ENCODE measurements at places on chromosomes 1 and 21. TPM values are rescaled to one million over a fixed set of nuclear protein-coding genes. Genes with fewer than 3 reads are reported as not detected.

The HORMAD1 gene
- total RNA-seq, result 0.39 TPM

The NBPF10 gene
- 4.1 TPM for total RNA-seq

The CR1 gene
- 3.8 TPM for total RNA-seq

The REG4 gene
- not detected for total RNA-seq

The IFI16 gene
- total RNA-seq, result 56.7 TPM

The TAF5L gene
- 11.1 TPM for total RNA-seq

The RNU1-4 gene
- 34,682 TPM for total RNA-seq

The ADAMTSL4 gene
- total RNA-seq, result 22.1 TPM

The WASF2 gene
- 38.6 TPM for total RNA-seq

The CYP4X1 gene
- 2.8 TPM for total RNA-seq

The LAMC1 gene
- total RNA-seq, result 271 TPM

The ID3 gene
- 80.4 TPM for total RNA-seq

The ARTN gene
- 0.49 TPM for total RNA-seq

The TCHH gene
- total RNA-seq, result 315 TPM

The GPR52 gene
- 3.6 TPM for total RNA-seq

The S100A7A gene
- total RNA-seq, result 0.30 TPM

The PLA2G2C gene
- total RNA-seq, result not detected

The B3GALT5 gene
- 0.20 TPM for total RNA-seq

The SLC5A9 gene
- 1.5 TPM for total RNA-seq

The CELA3A gene
- not detected for total RNA-seq

The CFHR3 gene
- 0.39 TPM for total RNA-seq

The FALEC gene
- not detected for total RNA-seq

The ATP6V0B gene
- total RNA-seq, result 58.6 TPM

The PCP4L1 gene
- 1.8 TPM for total RNA-seq

The CHRM3 gene
- 2.0 TPM for total RNA-seq

The CD84 gene
- 3.8 TPM for total RNA-seq

The LEFTY1 gene
- 0.30 TPM for total RNA-seq

The SLC44A3 gene
- total RNA-seq, result 1.8 TPM

The NID1 gene
- 85.2 TPM for total RNA-seq

The SPRR4 gene
- total RNA-seq, result 17.7 TPM

The LRRC40 gene
- 21.9 TPM for total RNA-seq

Measured in skin of body (tissue), 3 donors.